Activated naive CD8-positive, alpha-beta T cell treated with anti-CD3 and anti-CD28 coated beads, Interleukin-2, amount 10 ng/mL, durations not matched to agents 7 days and 5 days (primary cell): ENCODE measurements at places on chromosomes 13 and 19. TPM values are rescaled to one million over a fixed set of nuclear protein-coding genes. Genes with fewer than 3 reads are reported as not detected.
A peak's percentile ranks its signal among the peaks of the same experiment; 100 is the strongest.

Gene XAB2
- total RNA-seq: 58.1 TPM

DNA sequence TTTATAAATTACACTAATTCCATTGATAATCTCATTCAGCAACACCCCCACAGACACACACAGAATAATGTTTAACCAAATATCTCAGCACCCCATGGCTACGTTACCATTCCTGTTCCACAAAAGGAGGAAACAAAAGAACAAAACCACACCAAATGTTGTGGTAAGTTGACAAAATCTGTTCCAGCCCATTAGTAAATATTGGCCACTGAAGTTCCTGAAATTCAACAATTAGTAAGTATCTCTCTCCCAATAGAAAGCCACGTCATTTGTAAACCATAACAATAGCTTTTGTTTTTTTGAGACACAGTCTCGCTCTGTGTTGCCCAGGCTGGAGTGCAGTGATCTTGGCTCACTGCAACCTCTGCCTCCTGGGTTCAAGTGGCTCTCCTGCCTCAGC lies 2.3 kb upstream of the FCAR start:
- no peak for DNase-seq

DNA sequence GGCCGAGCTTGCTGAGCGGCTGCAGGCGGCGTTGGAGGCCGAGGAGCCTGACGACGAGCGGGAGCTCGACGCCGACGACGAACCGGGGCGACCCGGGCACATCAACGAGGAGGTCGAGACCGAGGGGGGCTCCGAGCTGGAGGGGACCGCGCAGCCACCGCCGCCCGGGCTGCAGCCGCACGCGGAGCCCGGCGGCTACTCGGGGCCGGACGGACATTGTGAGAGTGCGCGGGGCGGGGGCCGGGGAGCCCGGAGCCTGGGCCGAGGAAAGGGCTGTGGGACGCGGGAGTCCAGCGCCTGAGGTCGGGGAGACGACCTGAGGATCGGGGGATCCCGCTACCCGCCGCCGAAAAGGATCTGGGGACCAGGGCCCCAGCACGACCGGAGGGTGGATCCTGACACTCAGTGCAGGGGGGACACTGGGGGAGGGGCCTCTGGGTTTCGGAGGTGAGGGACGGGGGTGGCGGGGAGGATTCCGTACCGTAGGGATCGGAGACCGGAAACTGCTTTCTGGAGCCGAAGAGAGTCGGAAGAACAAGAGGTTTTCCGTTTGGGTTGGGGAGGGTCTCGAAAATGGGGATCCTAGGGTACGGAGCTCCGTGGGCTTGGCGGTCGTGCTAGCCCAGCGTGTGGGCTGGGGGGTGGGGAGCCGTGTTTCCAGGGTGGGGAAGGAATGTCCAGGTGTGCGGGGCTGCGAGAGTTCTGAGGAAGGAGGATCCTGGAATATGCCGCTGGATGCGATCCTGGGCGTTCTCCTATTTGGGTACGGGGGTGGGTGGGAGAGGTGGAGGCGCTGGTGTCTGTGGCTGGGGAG lies 616 bp downstream of the HNRNPUL1 start:
- no peak for DNase-seq

GRCh38 chr13:108428691-108429090 lies 159.2 kb downstream of the TNFSF13B start:
- no peak for DNase-seq

DNA sequence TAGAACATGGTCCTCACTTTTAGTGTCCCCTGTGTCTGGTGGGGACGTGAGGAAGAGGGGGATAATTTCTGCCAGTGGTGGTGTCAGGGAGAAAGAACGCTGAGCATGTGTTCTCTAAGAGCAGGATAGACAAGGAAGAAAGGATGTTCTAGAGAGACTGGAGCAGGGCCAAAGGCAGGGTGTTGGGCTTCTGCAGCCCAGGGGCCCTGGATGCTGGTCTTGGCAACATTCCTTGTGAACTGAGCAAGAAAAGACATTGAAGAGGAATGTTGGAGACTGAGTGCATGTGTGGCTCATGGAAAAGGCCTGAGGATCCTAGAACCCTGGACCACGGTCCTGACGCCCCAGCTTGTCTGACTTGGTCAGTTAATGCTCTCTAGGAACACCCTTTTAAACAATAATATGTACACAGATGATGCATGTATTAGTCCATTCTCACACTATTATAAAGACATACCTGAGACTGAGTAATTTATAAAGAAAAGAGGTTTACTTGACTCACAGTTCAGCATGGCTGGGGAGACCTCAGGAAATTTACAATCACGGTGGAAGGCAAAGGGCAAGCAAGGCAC lies 33.6 kb upstream of the SLC10A2 start:
- DNase-seq: no peak

Gene CCDC106
- total RNA-seq: 13.4 TPM

GRCh38 chr13:51793570-51794271 lies 10.2 kb downstream of the DHRS12 start:
- no peak for DNase-seq

Gene PRTN3
- total RNA-seq: not detected

DNA sequence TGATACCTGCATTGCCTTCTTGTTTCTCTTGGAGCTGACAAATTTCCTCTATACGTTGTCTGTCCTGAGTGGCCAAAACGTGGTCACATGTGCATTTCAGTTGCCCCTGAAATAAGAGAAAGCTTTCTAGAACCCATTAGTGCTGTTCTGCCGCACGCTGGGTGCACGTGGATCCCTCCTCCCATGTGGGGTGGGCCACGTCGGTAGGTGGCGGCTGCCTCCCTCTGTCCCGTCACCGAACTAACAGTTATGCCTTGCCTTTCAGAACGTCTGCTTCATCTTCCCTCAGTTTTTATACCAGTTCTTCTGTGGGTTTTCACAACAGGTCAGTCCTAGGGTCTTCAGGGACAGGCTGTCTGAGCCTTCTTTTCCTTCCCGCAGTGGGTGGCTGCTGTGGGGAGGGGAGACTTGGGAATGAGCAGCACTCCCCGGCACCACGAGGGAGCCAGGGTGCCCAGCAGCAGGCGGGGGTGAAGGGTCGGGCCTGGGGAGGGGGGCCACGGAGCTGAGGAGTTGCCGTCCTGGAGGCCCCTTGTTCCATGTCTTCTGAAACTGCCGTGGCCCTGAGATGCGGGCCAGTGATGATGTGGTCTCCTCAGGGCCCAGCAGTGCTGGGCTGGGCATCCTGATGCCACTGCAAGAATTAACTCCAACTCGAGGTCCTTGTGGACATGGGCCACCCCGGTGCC lies 109.7 kb upstream of the MCF2L start:
- no peak for DNase-seq

GRCh38 chr13:48158915-48159314 lies 64.0 kb upstream of the MED4 start:
- no peak for DNase-seq

DNA sequence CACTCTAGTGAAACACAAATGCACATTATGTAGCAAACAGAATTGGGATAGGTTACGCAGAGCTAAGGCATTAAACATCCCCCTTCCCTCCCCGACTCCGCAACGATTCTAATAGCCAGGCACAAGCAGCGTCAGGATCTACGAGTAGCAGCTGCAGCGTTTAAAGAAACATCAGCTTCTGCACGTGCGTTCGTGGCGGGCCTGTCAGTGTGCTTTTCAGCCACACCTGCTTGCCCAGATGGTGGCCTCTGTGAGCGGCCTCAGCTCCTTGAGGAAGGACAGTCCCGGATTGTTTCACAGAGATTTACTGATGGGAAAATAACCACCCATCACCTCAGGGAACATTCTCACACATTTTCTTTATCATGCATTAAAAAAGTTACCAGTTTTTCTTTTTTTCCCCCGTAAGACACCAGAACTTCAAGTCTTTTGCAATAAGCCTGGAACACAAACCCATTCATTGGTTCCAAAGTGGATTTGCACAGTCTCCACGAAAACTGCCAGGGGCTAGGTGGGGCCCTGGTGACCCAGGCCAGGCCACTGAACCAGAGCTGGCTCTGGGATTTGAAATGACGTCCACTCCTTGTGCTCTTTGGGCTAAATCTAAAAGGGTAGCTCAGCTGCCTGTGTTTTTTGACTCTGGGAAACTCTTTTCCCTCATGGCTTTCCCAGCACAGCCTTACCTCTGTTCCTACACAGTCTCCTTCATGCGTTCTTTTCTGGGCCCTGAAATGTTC lies 325.5 kb downstream of the KCNRG start:
- no peak for DNase-seq

DNA sequence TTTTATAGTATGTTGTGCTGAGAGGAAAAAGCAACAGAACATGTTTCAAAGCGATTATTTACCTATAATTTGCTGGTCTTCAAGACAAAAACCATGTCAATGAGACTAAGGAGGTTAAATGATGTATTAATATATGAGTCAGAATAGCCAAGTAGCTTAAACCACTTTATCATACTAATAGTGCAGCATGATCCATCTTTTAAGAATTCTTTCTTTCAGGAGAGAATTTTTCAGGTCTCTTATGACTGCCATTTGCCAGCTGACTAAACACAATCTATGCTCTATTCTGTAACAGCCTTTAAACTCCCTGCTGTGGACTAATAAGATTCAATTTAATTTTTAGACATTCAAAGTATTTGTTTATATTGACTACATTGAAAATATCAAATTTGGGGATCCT lies 93.7 kb downstream of the TRPC4 start:
- DNase-seq: no peak

GRCh38 chr19:38730731-38731589 lies 13.3 kb downstream of the CAPN12 start:
- DNase-seq: no peak

DNA sequence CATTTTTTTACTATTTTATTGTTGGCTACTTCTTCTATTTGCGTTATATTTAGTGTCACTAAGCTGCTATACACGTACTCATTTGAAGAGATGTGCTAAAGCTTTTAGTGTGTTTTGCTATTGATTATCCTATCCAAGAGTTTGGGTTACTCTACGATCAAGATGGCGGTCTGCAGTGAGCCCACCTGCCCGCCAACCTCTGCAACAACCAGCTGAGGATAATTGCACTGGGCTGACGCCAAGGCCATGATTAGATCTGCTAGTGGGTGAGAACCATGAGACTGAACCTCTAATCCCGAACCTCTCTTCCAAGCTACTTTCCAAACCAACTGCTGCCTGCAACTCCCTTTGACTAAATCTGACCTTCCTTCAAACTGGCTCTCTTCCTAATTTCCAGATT lies 1.8 kb downstream of the CPB2 start:
- no peak for DNase-seq

- peak; percentile 52 for DNase-seq
These were observed 5.8 kb upstream of the ONECUT3 start for GRCh38 chr19:1747285-1748114.

GRCh38 chr19:37655301-37655688 lies at the start of gene ZFP30:
ZFP30 (minus strand) TSS chr19:37655465; CDS start chr19:37647822, 7,643 bp downstream.
- DNase-seq: peak; percentile 89

GRCh38 chr13:97945792-97946419 lies 7.6 kb upstream of the IPO5 start:
- no peak for DNase-seq

Gene RDH8
- not detected for total RNA-seq
